Putamen (tissue), 1 donor: ENCODE measurements at places on chromosomes 13 and 19.
A peak's percentile ranks its signal among the peaks of the same experiment; 100 is the strongest.

- DNase-seq, result no peak
Measured at GRCh38 chr13:42354241-42355091, 82.5 kb downstream of the AKAP11 start.

- DNase-seq, result no peak
Measured at GRCh38 chr19:11534538-11534937, 4.1 kb upstream of the CNN1 start.

- no peak for DNase-seq
Measured at GRCh38 chr19:35167251-35168119, 12.9 kb downstream of the FXYD5 start.

- no peak for DNase-seq
Measured at GRCh38 chr19:2014731-2015607, 545 bp downstream of the BTBD2 start.

DNA sequence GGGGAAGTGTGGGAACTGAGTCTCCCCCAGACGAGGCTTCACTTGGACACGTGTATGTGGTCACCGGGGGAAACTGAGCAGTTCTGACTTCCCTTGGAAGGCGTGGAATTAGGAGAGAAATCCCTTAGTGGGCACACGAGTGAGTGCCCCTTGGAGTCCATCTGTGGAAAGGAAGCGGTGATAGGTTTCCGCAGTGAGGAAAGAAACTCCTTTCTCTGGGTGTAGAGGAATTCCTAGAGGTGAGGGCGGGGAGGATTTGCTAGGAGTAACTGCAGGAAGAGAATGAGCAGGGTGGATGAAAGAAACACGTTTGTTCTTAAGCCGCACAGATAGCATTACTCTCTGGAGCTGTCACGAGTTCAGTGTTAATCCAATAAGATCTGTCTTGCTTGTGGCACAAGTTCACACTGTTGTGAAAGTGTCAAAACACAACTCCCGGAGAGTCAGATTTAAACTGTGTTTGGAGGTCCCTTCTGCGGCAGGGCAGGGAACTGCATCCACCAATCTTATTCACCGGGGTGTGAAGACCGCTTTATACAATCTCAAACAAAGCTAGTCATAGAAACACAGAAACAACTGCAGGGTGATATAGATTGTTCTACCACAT, 1.2 kb downstream of the KL start:
- DNase-seq, result peak; percentile 45

GRCh38 chr13:42807241-42807640, 25.9 kb downstream of the FAM216B start:
- DNase-seq, result no peak

DNA sequence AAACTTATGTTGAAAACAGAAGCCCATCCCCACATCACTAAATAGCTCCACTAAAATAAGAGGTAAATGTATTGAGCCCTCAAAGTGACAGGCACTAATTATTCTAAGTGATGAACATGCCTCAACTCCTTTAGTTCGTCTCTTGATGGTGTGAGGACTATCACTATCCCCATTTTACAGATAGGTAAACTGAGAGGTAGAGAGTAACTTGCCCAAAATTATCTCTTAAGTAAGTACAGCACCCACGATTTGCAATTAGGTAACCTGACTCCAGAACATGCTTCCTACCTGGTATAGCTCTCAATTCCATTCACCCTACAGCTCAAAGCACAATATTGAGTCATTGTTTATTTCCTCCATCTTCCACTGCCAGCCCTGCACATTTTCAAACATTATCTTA, 12.7 kb downstream of the ZAR1L start:
- DNase-seq, result no peak

DNA sequence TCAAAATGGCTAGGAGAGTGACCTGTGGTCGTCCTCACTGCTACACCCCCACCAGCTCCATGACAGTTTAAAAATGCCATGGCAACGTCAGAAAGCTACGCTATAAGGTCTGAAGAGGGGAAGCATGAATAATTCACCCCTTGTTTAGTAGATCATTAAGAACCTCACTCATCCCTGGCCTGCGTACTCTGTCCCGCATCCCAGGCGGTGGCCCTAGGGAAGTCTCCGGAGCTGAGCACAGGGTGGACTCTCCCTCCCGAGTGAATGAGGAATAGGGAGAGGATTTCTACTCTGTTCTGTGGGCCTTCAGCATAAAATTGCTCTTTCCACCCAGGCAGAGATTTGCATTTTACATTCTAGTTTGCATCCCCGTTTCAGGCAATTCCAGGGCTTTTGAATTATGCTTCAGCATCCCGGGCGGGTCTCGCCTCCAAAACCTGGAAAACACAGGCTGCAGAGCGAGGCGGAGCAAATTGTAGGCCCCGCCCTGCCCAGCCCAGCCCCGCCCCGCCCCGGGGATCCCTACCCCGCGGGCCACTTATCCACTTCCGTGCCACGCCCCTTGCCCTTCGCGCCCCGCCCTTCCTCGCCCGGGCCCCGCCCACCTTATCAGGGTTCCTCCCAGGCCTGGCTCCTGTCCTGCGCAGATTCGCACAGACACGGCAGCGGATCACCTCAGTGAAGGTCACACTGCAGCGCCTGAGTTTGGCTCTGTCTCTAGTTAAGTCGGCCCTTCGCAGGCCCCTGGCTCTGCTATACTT, 7.5 kb upstream of the ZNF525 start:
- DNase-seq, result no peak

GRCh38 chr19:13072188-13072908, 30.3 kb downstream of the LYL1 start:
- DNase-seq, result peak; percentile 96

GRCh38 chr13:47306991-47307390, 410.1 kb upstream of the HTR2A start:
- no peak for DNase-seq

GRCh38 chr19:38599722-38600121, 18.0 kb downstream of the MAP4K1 start:
- DNase-seq, result no peak
